ENCODE measurements at places on chromosomes 5 and 9.

- DNase-seq, result no peak
Observed at GRCh38 chr5:8943301-8943700, 602.6 kb downstream of the SEMA5A start.

GRCh38 chr5:127216143-127216542 lies 74.5 kb upstream of the MEGF10 start:
- DNase-seq, result no peak

- no peak for DNase-seq
Observed at GRCh38 chr5:174675916-174676315, 48.5 kb upstream of the MSX2 start.

DNA sequence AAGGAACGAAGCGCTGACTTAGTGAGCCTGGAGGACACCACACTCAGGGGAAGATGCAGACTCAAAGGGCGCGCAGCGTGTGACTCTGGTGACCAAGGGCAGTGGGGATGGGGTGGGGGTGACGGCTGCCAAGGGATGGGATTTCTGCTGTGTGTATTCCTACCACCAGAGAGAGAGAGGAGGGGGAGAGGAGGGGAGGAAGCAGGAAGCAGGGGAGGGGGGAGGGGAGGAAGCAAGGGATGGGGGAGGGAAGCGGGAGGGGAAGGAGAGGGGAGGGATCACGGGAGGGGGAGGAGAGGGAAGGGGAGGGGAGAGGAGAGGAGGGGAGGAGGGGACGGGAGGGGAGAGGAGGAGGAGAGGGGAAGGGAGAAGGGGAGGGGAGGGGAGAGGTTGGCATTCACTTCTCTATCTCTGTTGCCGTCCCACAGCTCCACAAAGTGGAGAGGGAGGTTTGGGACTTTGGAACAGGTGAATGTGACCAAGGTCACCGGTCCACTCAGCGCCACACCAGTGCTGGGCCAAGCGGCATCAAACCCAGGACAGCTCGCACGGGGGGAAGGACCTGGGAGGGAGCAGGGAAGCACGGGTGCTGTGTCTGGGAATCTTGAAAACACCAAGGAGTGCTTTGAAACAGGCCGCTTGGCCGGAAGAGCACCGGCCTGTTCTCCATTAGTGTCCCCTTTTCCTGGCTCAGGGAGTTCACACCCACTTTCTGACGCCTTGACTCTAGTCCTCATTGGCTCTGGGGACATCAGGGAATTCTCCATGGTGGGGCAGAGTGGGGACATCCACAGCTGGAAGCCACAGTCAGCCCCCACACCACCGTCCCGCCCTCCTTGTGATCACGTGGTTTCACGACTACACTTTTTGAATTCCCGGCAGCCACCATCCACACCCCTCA lies 77.4 kb downstream of the VAV2 start:
- no peak for DNase-seq

- no peak for DNase-seq
Observed at GRCh38 chr5:60207040-60207439, 313.5 kb upstream of the PDE4D start.

GRCh38 chr9:109117856-109118807 lies 1.6 kb downstream of the TMEM245 start:
- no peak for DNase-seq

DNA sequence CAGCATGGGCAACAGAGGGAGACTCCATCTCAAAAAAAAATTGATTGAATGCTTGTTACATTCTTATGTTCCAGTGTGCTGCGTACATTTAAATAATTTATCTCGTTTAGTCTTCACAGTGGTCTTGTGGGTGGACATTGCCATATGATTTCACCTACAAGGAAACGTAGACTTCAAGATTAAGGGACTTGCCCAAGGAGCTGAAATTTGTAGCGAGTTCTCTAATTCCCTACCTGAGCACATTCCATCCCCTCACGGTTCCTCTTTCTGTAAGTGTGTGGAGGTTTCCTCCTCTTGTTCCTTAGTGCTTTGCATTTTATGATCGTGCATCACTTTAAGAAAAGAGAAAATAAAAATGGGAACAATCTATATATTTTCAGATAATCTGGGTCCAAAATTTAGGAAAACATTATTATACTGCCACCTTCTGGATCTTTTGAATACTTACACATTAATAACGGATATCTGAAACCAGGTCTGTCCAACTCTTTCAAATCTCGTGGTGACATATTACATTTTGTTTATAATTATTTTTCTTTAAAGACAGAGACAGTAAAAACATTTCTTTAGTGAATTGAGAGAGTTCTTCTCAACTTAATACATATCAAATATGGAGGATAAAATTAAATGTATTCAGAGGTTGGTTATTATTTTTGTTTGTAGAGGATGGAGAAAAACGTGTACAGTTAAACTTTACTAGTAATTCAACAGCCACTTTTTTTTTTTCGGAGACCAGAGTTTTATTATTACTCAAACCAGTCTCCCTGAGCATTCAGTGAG lies 29.9 kb upstream of the C7 start:
- DNase-seq, result no peak

DNA sequence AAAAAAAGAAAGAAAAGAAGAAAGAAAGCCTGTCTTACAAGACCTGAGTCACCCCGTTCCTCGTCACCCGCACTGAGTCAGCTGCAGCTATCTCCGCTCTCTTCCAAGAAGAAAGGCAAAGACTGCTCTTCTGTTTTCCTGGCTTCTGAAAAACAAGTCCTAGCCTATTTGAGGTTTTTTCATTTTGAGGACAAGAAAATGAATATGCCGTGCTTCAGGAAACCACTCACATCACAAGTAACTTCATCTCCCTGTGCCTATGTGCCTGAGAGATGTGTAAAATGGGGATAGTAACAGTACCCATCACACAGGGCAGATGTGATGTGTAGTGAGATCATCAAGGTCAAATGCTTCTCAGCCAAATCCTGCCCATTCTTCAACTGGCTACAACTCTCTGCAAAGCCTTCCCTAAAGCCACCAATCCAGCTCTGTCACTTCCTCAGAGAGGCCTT lies 78.4 kb downstream of the GLDC start:
- no peak for DNase-seq
